ENCODE measurements at places on chromosomes 3 and 15.

DNA sequence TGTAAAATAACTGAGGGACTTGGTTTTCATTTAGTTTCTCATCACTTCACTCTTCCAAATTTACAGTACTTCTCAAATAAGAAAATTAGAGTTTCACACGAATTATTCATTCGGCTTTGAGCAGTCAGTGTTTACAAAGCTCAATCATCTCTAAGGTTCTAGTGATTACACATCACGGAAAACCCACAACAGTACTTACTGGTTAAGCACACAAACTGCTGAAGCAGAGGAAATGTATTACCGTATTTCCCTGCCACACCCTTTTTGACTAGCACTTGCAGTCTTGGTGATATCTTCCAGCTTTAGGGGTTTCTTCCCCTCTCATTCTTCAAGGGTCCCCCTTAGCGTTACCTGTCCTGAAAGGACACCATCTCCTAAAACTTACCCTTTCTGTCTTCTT lies 164.8 kb upstream of the CDIN1 start:
- DNase-seq: no peak

- no peak for DNase-seq
Observed at GRCh38 chr3:111802163-111802625, 56.9 kb upstream of the PHLDB2 start.

DNA sequence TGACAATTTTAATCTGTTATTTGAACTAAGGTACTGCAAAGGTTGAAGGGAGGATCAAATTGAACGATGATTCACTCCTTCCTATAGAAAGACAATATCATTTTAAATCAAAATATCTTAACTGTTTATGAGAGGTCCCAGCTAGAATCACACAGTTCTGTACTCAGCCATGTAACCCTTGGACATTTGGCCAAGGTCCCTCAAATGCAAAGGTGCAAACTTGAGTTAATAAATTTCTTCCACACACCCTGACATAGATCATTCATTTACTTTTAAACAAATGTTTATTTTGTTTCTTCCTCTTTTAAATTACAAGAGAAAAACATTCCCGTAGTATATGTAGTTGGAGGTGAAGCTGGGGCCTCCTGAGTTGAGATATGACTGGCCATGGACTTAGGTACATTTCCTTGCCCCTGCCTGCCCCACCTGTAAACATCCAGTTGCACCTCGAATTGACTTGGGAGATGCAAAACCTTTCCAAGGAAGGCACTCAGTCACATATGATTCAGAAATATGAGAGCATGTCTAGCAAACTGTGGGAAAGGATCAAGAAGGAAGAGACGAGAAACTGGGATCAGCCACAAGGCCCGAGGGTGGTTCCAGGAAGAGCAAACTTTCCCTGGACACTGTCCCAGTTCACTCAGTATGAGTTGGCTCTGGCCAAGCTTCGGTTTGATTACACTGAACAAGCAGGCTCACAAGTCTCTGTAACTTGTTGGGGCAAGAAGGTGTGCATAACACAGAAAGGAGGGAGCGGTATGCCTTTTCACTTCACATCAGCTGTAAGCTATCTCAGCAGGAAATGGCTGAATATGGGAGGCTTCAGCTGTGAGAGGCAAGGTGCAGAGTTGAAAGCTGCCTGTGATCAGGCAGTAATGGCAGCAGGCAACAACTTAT lies 6.7 kb downstream of the TNFSF10 start:
- no peak for DNase-seq

DNA sequence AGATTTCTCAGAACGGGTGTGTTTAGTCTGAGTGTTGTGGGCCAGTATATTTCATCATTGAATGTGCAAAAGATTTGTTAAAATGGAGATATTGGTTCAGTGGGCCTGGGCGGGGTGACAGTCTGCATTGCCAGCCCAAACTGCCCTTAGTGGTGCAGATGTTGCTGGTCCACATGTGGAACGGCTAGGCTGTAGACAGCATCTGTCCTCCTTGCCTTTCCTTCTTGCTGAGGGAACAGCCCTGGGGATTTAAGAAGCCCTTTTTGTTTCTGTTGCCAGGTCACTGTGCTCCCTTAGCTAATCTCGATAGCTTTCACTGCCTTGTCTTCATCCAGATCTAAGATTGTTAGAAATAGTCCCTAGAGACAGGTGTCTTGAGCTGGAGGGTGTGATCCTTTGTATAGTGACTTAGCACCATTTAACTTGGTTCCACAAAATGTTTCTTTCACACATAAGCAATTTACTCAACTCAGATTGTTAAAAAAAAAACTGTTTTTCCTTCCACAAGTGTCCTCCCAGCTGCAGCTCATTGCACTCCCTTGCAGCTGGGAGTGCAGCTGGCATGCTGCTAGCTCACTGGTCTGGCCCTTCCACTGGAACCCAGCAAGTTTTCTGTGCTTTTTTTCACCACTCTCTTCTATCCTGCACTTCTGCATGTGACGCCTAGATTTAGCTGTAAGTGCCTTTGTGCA lies 37.5 kb downstream of the GAP43 start:
- DNase-seq: peak; percentile 42

DNA sequence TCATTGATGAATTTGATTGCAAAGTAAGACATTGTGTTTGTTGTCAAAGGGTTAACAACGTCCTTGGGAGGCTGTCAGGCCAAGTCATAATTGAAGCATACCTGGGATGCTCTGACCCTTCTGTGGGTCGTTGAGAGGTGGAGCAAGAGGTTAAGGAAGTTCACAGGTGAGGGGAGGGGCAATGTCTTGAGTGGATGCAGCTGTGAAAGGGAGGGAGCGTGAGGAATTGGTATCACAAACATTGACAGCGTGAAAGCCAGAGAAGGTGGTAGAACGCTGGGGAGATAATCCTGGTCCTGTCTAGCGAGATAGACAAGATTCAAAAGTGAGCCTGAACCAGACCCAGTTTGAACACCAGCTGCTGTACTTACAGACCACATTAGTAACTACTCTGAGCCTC lies 79.4 kb downstream of the HES1 start:
- no peak for DNase-seq
